ENCODE measurements at places on chromosomes 4 and X.
A peak's percentile ranks its signal among the peaks of the same experiment; 100 is the strongest.

DNA sequence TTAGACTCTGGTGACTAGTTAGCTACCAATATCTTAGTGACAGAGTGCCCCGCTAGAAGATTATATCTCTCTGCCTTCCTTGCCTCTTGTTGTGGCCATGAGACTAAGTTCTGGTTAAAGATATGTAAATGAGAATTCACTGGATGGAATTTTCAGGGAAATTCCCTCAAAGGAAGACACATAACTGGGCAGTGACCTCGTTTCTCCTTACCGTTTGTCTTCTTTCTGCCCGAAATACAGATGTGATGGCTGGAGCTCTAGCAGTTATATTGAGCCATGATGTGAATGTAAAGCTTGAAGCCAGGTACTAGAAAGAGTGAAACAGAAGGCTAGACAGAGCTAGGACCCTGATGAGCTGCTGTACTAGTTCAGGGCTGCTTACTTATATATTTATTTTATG, 80.5 kb downstream of the FHDC1 start:
- DNase-seq, result no peak

- no peak for DNase-seq
Measured at GRCh38 chr4:53640576-53641453, 49.5 kb upstream of the LNX1 start.

GRCh38 chrX:54495814-54496516, at the start of gene FGD1:
Gene FGD1 (minus strand): TSS chrX:54496234. CDS start chrX:54495432, 802 bp downstream.
- DNase-seq, result peak; percentile 38

GRCh38 chr4:88949605-88950004, 107.4 kb downstream of the FAM13A start:
- no peak for DNase-seq

GRCh38 chr4:100983426-100983825, 363.9 kb downstream of the PPP3CA start:
- DNase-seq, result no peak

Data from GM19239 (cell line).